ENCODE measurements at places on chromosomes 12 and 14. TPM values are rescaled to one million over a fixed set of nuclear protein-coding genes. Genes with fewer than 3 reads are reported as not detected.

DNA sequence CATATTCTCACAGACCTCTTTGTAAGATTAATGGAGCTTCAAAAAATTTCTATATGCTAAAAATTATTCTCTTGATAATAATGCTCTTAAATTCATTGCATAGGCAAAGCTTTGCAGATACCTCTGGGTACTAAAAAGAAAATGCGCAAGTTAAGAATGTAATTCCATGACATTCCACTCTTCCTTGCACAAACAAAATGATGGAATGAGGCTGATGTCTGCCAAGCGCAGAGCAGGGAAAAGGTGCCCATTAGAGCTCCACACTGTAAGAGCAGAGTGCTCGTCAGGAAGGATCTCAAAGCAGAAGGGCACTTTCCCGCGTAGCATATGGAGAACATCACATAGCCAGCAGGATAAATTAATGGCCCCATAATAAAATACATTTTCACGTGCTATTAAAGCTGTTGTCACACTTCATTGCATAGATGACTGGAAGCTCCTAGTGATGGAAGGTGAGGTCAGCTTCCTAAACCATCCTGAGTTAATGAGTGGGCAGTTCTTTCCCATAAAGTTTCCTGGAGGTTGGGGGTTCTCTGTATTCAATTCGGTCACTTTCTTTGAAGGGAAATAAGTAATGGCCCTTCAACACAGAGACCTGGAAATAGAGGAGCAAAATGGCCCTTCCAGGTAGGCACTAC lies 1058.9 kb downstream of the GALC start:
- H3K36me3 ChIP-seq, result no peaks in the 10 kb centered on the region
- no peaks in the 10 kb centered on the region for H3K27me3 ChIP-seq
- no peaks in the 10 kb centered on the region for H3K4me1 ChIP-seq
- no peak overlapping the region for H3K27ac ChIP-seq

DNA sequence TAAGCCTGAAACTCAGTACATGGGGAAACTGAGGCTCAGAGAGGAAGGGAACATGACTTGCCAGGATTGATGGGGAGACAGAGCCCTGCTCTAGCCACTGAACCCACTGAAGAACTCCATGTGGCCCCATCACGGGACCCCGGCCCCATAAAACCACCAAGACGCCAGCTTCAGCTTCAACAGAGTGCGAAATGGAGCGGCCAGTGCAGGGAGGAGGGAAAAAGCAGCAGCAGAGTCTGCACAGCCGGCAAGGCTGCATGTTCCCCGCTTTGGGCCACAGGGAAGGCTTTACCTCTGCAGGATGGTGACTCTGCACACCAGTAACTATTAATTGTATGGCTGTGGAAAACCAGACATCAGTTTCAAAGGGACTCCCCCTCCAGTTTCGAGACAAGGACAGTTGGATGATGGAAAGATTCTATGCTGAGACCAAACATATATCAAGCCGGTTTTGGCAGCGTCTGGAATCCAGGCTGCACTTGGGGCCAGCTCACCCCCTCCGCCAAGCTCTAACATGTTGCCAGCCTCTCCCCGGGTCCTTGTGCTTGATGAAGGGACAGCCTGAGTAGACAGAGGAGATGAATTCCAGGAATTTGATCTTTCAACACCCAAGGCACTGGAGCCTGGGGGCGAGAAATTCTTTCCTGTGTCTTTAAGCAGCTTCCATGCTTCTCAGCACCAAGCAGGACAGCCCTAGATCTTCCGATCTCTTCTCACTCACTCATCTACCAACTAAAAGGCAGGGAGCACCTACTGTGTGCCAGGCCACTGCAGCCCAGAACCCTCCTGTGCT lies 55.7 kb upstream of the BCL11B start:
- H3K4me3 ChIP-seq, result no peak overlapping the region
- no peaks in the 10 kb centered on the region for H3K36me3 ChIP-seq
- H3K4me1 ChIP-seq, result no peaks in the 10 kb centered on the region
- no peaks in the 10 kb centered on the region for H3K27me3 ChIP-seq
- no peak overlapping the region for H3K27ac ChIP-seq

- no peak overlapping the region for H3K4me3 ChIP-seq
- no peaks in the 10 kb centered on the region for H3K4me1 ChIP-seq
- no peak for DNase-seq
- no peaks in the 10 kb centered on the region for H3K27me3 ChIP-seq
- H3K36me3 ChIP-seq, result no peaks in the 10 kb centered on the region
Measured at GRCh38 chr14:88838015-88838414, 13.6 kb downstream of the TTC8 start.

DNA sequence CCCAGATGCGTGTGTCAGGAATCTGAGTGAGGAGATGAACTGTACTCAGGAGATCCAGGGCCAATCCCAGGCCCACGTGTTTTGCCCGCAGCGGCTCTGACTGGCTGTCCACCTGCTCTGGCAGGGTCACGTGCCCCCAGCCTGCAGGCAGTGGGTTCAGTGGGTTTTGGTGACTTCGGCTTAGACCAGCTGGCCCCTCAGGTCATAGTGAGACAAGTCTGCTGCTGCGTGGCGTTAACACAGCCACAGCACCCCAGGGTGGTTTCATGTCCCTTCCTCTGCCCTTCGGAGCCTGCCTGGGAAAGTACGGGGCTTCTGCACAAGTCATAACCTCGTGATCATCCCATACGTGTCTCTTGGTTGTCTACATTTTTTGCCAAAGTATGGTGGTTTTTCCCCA lies 2.6 kb downstream of the FBRSL1 start:
- H3K27ac ChIP-seq, result no peak overlapping the region
- no peaks in the 10 kb centered on the region for H3K36me3 ChIP-seq
- H3K27me3 ChIP-seq, result no peaks in the 10 kb centered on the region
- no peak for DNase-seq
- peak overlapping the region; percentile 69 for H3K4me3 ChIP-seq

MYH6 gene
- total RNA-seq, result 13,240 TPM

All from right atrium auricular region (tissue), 2 donors.